ENCODE measurements at places on chromosomes 6 and 20.
A peak's percentile ranks its signal among the peaks of the same experiment; 100 is the strongest.

- no peak for DNase-seq
These were observed 269.6 kb downstream of the ARID1B start for GRCh38 chr6:157046776-157047175.

- DNase-seq: no peak
These were observed 81.0 kb downstream of the NDUFAF5 start for GRCh38 chr20:13865791-13866351.

DNA sequence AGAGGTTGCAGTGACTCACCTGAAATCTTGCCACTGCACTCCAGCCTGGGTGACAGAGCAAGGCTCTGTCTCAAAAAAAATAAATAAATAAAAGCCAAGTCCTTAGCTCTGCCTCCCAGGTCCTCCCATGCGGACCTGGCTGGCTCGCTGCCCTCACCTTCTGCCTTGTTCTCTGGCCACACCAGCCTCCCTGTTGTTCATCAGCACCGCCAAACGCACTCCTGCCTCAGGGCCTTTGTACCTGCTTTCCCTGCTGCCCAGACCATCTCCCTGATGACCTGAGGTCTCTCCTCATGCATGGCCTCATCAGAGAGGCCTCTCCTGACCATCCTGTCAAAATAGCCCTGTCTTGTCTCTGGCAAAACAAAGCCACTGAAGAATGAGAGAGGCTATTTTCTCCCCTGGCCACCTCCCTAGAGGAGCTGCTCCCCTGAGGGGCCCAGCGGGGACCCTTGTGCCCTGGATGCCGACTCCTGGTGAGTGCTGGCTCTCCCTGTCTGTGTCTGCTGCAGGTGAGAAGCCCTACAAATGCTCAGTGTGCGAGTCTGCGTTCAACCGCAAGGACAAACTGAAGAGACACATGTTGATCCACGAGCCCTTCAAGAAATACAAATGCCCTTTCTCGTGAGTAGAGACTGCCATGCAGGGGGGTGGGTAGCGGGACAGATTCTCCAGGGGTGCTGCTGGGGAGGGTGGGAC, 22.6 kb upstream of the CHMP4B start:
- DNase-seq: no peak

GRCh38 chr6:35370785-35371493, 28.6 kb downstream of the PPARD start:
- no peak for DNase-seq

- no peak for DNase-seq
These were observed 240 bp downstream of the FOXQ1 start for GRCh38 chr6:1312203-1312472.

- DNase-seq: no peak
These were observed 13.4 kb downstream of the IYD start for GRCh38 chr6:150382171-150382570.

- DNase-seq: no peak
These were observed 56.5 kb downstream of the DTNBP1 start for GRCh38 chr6:15606347-15606746.

DNA sequence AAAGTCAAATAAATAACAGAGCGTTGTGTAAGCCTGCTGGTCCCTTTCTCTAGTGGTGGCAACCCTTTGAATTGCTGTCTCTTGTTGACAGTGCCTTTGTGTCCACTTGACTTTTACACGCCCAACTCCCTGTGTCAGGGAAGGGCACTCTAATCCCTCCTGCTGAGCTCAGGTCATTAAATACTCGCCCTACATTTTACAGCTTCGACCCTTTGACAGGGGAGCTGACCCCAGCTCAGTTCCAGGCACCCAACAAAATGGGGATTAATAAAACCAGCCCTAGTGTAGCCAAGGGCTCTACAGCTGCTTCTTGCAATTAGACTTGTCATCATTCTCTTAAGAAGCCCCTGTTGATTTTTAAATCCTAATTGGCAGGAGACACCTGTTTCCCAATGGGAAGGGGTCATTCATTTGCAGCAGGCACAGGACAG, 308.2 kb downstream of the EYA4 start:
- no peak for DNase-seq

DNA sequence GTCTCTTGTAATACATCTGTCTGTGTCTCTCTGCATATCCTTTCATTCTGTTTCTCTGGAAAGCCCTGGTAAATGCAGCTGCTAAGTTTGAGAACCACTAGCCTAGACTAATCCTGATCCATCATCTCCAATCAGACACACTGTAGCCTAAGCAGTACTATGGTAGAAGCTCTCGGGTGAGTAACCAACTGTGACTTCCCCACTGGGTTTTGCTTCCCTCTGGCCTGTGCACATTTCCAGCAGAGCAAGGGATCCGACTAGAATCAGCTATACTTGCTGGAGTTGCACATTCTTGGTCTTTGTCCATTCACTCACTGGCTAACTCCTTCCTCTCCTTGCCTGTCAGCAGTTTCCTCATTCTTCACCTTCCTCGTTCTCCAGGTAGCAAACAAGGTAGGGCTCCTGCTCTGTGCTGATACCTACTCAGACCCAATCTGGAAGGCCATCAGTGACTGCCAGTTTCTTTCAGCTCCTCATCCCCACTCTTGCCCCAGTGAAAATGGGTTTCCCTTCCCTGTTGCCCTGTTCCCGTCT, 184.2 kb downstream of the PLCB4 start:
- no peak for DNase-seq

- DNase-seq: peak; percentile 81
These were observed 50.9 kb upstream of the FAM184A start for GRCh38 chr6:119129148-119129967.

GRCh38 chr6:14455876-14456648, 338.5 kb downstream of the CD83 start:
- no peak for DNase-seq

DNA sequence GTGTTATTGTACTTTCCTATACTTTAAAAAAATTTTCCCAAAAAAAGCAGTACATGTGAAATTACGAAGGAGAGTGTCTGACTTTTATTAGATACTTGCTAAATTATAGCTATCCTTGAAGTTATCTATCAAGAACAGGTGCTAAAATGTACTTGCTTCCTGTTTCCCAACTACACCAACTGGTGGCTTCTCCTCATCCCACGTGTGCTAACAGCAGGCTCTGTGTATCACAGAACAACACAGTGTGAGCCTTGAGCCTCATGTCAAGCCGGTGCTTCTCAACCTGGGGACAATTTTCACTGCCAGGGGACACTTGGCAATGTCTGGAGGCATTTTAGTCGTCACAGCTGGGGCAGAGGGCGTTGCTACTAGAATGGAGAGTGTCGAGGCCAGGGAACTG, 36.2 kb upstream of the CDYL start:
- no peak for DNase-seq

- DNase-seq: no peak
These were observed 217.6 kb upstream of the CITED2 start for GRCh38 chr6:139592011-139592410.

- DNase-seq: no peak
These were observed 22.5 kb downstream of the SERINC1 start for GRCh38 chr6:122449069-122449468.

- DNase-seq: no peak
These were observed 57.1 kb downstream of the KIZ start for GRCh38 chr20:21182832-21183563.

GRCh38 chr6:37261198-37261597, 3.3 kb upstream of the TMEM217 start:
- no peak for DNase-seq

GRCh38 chr6:47034926-47035325, 7.2 kb downstream of the ADGRF1 start:
- DNase-seq: no peak

DNA sequence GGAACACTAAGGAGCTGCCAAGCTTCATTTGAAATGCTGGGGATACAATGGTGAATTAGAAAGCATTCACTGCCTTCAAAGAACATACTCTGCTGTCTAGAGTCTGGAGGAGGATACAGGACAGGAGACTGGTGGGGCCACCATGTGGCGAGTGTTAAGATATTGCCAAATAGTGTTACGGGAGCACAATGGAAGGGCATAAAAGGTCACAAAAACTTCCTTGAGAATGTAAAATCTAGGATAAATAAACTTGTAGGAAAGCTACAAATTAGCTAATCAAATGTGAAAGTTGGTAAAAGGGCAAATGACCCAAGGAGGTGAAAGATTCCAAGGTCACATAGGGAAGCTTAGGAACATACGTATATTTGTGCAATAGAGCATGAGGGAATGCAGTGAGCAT, 271.7 kb downstream of the RFPL4B start:
- DNase-seq: no peak

GRCh38 chr6:124033501-124033900, 229.8 kb downstream of the NKAIN2 start:
- no peak for DNase-seq

- no peak for DNase-seq
These were observed 68.1 kb upstream of the OGFRL1 start for GRCh38 chr6:71220466-71220865.

DNA sequence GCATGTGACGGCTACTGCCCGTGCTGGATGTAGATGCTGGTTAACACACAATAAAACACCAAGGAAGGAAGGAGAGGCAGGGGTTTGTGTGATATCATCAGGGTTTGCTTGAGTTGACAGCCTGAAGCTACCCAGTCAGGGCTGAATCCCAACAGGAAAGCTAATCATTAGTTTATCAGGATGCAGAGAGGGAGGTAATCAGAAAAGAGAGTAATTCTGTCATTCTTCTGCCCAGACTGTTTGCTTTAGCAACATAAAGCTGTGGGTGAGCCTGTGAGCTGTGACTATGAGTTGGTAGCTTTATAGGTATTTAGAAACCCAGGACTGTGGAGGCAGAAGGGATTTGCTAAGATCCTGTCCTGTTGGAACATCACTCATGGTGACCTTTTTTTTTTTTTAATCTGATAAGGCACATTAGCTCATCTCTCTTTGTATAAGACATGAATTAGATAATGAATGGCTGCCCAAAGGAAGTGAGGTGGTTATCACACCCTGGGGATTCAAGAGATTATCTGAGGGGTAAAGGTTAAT, 79.3 kb downstream of the CAP2 start:
- DNase-seq: no peak

GRCh38 chr20:63587776-63588591, 13.9 kb upstream of the HELZ2 start:
- DNase-seq: no peak

DNA sequence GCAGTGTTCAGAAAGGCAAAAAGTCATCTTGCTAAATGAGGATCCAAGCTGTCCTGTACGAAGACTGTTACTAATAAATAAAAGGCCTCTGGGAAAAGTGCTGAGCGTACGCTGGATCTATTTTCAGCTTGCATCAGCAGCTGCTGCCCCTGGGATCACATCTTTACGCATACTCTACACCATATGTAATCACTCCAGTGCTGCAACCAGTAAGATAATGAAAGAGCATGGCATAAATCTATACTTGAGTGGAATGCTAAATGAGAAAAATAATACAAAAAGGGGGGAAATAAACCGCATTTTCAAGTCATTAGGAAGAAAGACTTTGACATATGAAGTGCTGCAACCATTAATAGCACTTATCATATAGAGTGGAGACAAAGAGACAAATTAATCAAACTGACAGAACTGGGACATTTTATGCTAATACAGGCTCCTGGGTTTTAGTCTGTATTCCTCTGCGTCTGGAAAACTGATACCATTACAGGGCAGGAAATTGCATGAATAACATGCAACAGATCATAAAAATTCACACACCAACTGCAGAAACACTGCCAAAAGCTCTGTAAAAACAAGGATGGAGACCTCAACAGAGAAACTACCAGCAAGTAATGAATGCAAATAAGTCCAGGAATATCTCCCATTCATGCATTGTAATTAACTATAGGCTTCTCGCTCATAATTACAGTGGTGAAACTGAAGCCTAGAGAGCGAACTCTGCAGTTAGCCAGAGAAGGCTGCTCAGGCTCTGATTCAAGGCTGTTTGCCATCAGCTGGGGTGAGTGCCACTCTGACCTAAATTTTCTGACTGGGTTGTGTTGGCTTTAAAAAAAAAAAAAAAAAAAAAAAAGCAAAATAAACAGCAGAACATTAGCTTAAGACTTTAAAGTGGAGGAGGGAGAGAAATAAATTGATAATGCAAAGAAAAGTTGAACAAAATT, 83.8 kb downstream of the GJA10 start:
- no peak for DNase-seq

- no peak for DNase-seq
These were observed 52.1 kb downstream of the YTHDF1 start for GRCh38 chr20:63163596-63164483.

DNA sequence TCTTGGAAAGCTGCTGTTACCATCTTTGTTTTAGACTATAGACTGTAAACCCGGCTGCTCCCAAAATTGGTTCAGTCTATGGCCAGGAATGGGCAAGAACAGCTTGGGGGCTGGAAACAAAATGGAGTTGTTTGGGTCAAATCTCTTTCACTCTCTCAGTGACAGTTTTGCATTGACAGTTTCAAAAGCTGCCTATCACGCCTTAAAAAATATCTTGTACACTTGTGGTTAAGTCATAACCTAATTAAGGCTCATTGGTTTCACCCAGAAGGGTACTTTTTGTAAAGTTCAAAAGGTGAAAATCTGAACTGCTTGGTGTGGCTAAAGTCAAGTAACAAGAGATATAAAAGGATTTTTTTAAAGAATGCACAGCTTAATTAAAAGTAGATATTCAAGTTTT, 76.1 kb upstream of the PRL start:
- DNase-seq: no peak

- DNase-seq: no peak
These were observed 237.8 kb upstream of the THEMIS start for GRCh38 chr6:128138694-128139093.

GRCh38 chr6:168217880-168218537, 101.6 kb downstream of the DACT2 start:
- no peak for DNase-seq

GRCh38 chr20:19212821-19213502, 520 bp downstream of the SLC24A3 start:
- DNase-seq: no peak

DNA sequence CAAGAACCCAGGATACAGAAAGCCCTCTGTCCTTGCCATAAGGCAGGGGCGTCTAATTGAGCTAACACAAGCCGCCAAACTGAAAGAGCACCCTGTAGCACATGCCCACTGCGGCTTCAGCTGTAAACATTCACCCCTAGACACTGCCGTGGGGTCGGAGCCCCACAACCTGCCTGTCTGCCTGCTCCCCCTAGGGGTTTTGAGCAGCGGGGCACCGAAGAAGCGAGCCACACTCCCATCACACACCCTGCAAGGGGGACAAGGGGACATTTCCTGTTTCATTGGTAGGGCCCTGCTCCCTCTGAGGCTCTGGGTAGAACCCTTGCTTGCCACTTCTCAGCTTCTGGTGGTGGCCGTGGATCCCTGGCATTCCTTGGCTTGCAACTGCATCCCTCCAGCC, 45.2 kb upstream of the BCLAF1 start:
- DNase-seq: no peak

GRCh38 chr20:4814696-4815252, 93.1 kb downstream of the PRND start:
- peak; percentile 92 for DNase-seq

GRCh38 chr6:13432526-13433184, 54.7 kb downstream of the GFOD1 start:
- DNase-seq: peak; percentile 37

- DNase-seq: no peak
These were observed 18.8 kb downstream of the RTF2 start for GRCh38 chr20:56487216-56487615.

Measured in CD4-positive, alpha-beta T cell treated with Interleukin-4 for 4 hours (primary cell).